CD4-positive, alpha-beta T cell treated with Interleukin-15 for 1 hour (primary cell): ENCODE measurements at places on chromosomes 7 and 10.

DNA sequence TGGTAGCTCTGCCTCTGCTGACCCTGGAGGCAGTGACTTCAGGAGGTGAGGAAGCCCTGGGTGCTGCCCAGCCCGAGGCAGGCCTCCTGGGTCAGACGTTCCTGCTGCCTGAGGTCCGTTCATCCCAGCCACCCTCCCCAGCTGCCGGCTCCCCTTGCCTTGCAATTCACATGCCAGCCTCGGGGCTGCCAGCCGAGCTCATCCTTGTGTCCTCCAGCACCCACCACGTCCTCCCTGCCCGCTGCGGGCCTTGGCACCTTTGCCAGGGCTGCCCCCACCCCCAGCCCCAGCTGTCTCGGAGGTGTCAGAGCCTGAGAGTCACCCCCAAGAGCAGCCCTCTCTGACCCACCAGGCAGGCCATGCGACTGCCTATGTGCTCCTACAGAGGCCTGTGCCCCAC is 162.1 kb upstream of the RNF32 start:
- no peak for DNase-seq

DNA sequence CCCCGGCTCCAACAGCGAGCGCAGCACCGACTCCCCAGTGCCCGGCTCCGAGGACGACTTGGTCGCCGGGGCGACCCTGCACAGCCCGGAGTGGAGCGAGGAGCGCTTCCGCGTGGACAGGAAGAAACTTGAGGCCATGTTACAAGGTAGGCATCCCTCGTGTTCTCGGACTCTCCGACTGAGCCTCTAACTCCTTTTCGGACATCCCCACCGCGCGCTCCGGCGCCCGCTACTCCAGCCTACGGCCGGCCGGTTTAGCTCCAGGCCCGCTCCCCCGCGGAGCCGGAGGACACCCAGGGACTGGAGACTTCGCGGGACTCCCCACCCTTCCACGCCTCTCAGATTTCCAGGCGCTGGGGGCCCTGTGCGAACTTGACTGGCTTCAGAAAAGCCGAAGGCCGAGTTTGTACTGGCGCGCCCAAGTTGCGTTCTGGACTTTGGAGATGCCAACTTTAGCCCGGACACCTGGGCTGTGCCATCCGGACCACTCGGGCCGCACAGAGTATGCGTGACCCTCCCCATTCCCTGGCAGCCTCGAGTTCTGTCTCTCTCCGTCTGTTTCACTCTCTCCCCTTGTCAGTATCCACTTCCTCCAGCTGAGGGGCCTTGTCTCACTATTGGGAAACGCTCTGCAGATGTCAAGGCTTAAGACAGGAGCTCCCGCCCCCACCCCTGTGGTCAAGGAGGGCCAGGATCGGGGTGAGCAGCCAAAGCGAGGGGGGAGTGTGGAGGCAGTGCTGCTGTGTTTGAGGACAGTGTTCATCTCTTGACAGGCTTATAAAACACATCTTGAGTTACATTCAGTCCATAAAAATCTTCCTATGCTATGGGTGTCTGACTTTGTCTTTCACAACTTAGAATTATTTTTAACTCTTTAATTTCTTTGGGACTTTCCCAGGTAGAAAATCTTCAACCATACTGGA is 777 bp downstream of the BICC1 start:
- no peak for DNase-seq

DNA sequence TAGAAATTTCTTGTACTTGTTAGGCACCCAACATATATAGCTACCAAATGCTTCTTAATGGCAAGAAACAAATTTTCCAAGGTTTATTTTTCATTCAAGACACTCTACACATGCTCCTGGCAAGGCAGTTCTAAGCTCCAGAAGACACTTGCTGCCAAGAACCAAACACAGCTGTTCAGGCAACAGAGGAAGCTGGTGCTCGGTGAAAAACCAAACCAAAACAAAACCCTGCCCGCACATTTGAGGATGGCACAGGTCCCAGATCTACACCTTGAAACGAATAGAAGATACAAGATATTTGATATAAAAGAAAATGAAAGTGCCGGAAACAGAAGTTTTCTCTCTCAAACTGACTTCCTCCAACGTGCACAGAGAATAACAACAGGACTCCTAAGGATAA is 4.9 kb upstream of the DNTT start:
- DNase-seq: peak; percentile 24

DNA sequence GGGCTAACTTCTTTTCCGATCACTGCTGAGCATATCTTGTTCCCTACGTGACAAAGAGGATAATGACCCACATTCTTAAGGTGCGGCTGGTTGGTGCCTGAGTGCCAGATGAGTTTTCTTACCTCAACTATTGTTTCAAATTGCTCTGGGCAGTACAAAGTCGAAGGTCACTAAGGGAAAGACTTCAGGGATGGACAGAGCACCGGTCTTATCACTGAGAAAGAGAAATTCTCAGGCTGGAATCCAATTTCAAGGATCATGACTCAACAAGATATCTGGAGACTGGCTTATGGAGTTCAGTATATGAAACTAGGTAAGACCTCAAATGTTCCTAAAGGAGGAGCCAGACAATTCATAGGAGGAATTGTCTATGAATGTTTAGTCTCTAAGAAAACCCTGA is 780.3 kb downstream of the SUGCT start:
- DNase-seq: no peak

DNA sequence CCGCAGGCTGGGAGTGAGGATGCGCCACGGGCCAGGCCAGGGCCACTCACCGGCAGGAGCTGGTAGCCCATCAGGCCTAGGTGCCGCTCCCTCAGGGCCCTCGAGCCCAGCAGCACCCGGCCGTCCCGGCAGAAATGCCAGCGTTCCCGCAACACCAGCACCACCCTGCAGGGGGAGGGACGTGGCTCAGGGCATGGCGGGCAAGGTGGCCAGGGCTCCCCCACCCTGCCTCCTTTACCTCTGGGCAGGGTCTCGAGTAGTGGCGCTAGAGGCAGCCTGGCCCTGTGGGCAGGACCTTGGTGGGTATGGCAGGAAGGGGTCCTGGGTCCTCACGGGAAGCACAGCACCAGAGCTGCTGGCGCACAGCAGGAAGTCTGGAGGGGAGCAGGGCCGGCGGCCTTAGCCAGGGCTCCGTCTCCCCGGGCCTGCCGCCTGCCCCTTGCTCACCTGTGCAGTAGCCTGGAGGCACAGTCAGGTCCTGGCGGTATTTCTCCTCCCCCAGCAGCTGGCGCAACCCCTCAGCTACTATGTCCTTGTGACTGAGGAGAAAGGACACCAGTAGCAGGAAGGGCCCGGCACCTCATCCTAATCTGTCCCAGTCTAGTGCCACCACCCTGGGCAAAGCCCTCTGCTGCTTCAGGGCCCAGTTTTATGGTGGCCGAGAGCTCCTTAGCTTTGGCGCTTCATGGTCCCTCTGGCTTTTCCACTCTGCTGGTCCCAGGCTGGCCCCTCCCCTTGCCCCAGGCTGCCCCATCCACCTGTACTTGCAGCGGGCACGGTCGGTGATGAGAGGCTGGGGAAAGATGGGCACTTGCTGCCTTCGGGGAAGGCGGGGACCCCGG is 3.5 kb downstream of the FASTK start:
- DNase-seq: no peak

- DNase-seq: no peak
These were observed 320.0 kb downstream of the EXOC4 start for GRCh38 chr7:133572843-133573242.

- no peak for DNase-seq
These were observed 3.7 kb downstream of the PGAM2 start for GRCh38 chr7:44061645-44062179.

DNA sequence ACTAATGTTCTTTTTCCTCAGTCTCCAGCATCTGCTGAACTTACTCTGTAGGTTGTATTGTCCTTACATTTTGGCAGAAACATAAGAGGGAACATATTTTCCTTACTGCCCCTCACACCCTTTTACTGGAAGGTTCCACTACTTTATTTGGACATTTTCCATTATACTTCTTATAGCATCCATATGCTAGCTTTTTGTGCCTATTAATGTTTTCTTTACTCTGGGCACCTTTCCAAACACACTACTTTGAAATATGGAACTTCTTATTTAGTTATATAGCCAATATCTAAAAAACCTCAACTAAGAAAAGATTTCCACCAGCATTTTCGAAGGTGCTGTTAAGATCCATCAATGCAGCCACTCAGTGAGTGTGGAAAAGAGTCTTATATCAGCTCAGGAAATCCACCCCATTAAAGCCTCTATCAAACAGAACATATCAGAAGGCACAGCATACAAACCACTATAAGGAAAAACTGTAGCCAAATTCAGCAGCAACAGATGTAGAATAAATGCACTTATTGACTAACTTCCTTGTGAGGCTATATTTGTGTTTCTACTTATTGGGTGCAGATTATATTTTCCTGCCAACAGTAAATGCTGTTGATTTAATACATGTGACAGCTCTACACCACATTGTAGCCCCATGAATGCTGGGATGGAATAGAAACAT is 272.5 kb upstream of the SEMA3E start:
- DNase-seq: no peak

- no peak for DNase-seq
These were observed 46.2 kb downstream of the RGS10 start for GRCh38 chr10:119496273-119496672.

DNA sequence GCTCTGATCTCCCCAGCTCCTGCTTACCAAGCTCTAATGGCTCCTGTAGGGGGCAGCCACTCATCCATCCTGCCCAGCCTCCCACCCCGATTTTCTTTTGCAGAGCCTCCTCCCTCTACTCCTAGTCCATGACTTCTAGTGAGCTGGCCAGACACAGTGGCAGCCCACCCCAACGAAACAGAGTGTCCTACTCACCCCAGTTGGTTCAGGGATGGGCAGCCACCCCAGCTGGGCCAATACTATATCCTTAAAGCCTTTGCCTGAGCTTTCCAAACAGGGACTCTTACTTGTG is 77.1 kb downstream of the GRID1 start:
- no peak for DNase-seq

GRCh38 chr10:103800789-103801540 is 54.4 kb downstream of the SH3PXD2A start:
- DNase-seq: peak; percentile 43

- no peak for DNase-seq
These were observed 42.8 kb downstream of the CPXM2 start for GRCh38 chr10:123848564-123849457.

- DNase-seq: no peak
These were observed 41.9 kb downstream of the ANKMY2 start for GRCh38 chr7:16603633-16604032.

GRCh38 chr7:43701929-43702328 is 27.4 kb downstream of the COA1 start:
- no peak for DNase-seq

DNA sequence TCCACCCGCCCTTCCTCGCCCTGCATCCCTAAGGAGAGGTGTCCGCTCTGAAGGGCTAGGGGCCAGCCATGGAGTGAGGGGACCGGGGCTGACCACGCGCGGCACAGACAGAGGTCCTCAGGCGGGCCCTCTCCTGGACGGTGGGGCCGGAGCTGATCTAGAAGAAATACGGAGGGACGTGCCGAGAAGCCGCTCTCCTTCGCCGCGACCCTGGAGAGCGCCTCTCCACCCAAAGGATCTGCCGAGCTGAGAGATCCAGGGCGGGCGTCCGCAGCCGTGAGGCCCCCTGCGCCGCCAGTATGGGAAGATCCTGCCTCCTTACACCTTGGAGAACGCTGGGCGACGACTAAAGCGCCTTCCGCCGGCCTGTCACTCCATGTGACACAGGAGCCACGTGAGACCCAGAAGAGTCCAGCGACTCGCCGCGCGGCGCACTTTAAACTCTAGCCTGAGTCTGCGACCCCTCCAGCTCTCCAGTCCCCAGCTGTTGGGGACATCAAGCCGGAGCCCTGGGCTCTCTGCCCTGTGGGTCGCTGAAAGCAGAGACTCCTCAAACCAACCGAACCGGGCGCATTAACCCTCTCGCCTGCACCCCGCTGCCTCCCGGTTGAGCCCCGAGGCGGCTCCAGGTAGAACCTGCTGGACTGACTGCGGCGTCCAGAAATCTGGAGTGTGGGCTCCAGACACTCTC is 1.5 kb upstream of the SFMBT2 start:
- peak; percentile 16 for DNase-seq

- no peak for DNase-seq
These were observed 72.8 kb downstream of the INSYN2A start for GRCh38 chr10:127123626-127124025.

DNA sequence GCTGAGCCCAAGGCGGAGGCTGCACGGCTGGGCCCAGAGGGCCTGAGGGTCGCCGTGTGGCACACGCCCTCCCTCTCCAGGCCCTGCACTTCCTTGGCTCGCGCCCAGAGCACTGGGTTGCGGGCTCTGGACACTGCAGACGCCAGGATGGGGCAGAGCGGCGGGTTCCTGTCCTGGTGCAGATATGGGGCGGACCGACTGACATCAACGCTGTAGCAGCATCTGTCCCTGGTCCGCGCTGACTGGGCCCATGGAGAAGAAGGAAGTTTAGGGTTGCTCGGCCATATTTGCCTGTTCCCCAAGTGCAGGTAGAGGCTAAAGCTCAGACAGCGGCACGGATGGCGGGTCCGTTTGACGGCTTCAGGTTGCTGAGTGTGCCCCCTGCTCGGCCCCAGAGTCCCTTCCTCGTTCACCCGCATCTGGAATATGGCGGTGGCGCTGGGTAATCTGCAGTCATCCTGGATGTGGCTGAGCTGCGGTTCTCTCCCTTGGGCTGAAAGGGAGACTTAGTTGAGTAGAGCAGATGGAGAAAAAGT is 116.1 kb downstream of the OR13A1 start:
- DNase-seq: no peak

DNA sequence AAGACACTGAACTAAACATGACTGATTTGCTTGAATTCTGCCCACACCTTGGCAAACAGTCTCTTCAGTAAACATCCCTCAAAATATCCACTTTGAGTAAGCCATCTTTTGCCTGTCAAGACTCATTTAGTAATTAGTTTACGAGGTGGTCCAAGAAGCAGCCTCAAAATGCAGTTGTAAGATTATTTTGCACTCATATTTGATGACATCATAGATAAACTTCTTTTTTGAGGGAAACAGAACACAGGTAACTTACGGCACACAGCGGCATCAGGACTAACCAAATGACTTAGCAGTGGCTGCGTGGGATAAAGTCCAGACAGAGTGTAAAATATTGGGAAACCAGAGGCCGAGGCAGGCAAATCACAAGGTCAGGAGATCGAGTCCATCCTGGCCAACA is 41.8 kb upstream of the STEAP1B start:
- no peak for DNase-seq
